Tibial artery (tissue), 4 donors: ENCODE measurements at places on chromosomes 1 and 21.
A peak's percentile ranks its signal among the peaks of the same experiment; 100 is the strongest.

DNA sequence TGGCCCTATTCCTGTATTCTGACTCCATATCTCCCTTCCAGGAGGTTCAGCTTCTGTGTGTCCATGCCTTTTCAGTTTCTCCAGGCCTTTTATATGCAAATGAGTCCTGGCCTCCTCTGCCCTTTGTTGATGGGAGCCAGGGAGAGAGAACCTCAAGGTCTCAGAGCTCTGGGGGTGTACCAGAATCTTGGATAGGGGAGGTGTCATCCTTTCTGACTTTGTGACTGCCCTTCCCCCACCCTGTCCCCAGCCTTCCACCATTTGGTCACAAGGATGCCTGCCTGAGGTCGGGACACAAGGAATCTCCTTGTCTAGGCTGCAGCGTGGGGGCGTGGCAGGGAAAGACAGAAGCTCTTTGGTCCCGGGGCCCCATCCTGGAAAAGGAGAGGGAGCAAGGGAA, 18.6 kb downstream of the LURAP1 start:
- DNase-seq, result no peak

- DNase-seq, result no peak
These were observed 51.7 kb upstream of the AJAP1 start for GRCh38 chr1:4602462-4603294.

- DNase-seq, result no peak
These were observed 9.5 kb downstream of the ERG start for GRCh38 chr21:38488640-38489270.

DNA sequence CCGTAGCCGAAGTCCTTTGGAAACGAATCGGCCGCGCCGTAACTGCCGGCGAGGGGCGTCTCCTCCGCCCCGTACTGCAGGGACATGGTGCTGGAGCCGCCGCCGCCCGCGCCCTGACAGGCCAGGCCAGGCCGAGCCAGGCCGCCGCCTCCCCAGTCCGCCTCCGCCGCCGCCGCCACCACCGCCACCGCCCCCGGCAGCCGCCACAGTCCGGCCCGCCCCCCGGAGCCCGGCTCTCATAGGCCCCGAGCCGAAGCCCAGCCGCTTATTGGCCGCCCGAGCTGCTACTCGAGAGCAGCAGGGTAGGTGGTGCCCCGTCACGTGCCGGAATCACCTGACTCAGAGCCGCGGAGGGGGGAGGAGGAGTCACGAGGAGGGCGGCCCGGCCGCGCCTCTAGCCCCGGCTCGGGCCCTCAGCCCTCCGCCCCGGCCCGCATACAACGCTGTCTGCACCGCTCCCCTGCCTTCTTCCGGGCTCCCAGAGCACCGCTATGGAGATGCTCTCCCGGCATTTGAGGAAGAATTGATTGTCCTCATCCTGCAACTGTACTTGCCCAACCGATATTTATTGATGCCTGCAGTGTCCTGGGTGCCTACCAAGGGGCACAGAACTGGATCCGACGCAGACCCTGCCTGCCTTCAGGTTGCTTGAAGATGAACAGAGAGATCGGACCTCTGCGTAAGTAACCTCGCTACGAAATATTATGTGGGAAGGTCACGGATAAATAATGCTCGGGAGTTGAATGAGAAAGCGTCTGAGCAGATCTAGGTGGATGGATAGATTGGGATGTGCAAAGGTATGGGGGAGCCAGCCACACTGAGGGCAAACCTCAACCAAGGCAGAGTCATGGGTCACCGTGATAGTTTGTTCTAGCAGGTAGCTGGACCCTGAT, at the start of gene RRAGC:
TSS of gene RRAGC (minus strand) at position 212 of the 893 bp plus-strand sequence. CDS start at position 86, 126 bp downstream.
- peak; percentile 100 for DNase-seq

GRCh38 chr1:192969091-192969490, 90.1 kb downstream of the UCHL5 start:
- no peak for DNase-seq

GRCh38 chr1:25503551-25504426, 39.6 kb upstream of the LDLRAP1 start:
- DNase-seq, result no peak

- no peak for DNase-seq
These were observed 742 bp upstream of the HSPA13 start for GRCh38 chr21:14383596-14384180.

- DNase-seq, result peak; percentile 76
These were observed 66.1 kb downstream of the PLXNA2 start for GRCh38 chr1:208178091-208178529.

DNA sequence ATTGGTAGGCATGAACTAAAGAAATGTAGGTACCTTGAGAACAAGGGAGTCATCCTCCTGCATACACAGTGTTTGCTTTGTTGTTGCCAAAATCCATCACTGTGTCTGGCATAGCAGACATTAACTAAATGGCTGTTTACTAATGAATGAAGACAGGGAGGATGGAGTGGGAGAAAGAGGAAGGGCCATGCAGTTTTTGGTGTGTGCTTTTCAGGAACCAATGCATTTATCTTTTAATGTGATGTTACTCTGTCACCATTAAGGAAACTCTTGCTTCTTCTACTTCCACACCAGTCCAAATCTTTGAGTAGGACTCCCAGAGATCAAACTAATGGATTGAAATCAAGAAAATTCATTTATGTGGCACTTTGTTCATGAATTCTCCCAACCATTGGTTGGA, 55.6 kb upstream of the DUSP10 start:
- DNase-seq, result no peak

GRCh38 chr1:6133146-6133895, 46.8 kb downstream of the CHD5 start:
- DNase-seq, result no peak

GRCh38 chr1:38064197-38064903, 17.8 kb upstream of the POU3F1 start:
- DNase-seq, result no peak

- no peak for DNase-seq
These were observed 31.9 kb downstream of the SEC16B start for GRCh38 chr1:177937931-177938330.

GRCh38 chr1:31782421-31783410, 18.6 kb upstream of the ADGRB2 start:
- DNase-seq, result no peak

- DNase-seq, result no peak
These were observed 294.8 kb upstream of the ADAMTS5 start for GRCh38 chr21:27261676-27262075.

GRCh38 chr1:15749399-15750291, 7.3 kb downstream of the TMEM82 start:
- DNase-seq, result peak; percentile 96

DNA sequence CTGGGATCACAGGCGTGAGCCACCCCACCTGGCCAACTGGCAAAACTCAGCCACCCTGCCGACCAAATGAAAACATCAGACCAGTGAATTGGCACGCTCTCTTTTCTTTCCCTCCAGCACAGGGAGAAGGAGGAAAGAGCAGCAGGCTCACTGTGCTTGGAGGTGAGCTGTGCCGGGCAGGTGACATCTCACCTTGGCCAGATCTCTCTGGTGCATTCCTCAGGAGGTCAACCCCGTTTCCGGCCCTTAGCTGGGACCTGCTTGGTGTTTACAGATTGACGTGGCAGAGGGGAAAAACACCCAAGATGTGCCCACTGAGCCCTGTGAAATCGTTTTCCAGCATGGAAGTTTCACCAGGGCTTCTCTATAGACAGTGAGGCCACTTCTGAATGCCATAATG, 45.1 kb downstream of the TMEM51 start:
- DNase-seq, result no peak

DNA sequence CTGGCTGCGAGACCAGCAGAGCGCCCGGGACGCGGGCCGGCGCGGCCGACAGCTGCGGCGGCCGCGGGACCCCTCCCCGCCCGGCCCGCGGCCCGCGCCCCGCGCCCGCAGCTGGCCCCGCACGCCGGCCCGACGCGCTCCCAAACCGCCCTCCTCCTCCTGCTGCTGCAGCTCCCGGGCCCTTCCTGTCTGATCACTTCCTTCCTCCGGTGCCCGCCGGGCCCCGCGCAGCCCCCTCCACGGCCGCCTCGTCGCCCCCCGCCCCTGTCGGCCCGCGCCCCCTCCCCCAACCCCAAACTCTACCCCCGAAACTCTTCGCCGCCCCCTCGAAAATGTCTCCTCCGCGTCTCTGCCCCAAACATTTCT, 594 bp downstream of the LUZP1 start:
- DNase-seq, result peak; percentile 70

DNA sequence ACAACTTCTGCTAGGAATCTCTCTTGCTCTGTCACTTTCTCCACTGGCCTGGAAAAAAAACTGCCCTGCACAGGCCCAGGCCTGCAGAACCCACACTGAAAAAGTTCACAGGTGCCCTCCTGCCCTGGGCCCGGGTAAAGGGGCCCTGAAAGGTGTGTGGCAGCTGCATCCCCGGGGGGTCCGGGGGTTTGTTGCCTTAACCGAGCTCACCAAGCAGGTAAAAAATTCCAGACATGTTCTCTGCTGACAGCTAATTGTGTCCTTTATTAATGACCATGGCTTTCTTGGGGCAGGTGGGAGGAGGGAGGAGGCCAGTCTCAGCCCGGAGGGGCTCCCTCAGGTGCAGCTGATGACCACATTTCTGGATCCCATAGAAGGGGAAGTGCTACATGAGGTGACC, 122.9 kb downstream of the LACTBL1 start:
- no peak for DNase-seq

DNA sequence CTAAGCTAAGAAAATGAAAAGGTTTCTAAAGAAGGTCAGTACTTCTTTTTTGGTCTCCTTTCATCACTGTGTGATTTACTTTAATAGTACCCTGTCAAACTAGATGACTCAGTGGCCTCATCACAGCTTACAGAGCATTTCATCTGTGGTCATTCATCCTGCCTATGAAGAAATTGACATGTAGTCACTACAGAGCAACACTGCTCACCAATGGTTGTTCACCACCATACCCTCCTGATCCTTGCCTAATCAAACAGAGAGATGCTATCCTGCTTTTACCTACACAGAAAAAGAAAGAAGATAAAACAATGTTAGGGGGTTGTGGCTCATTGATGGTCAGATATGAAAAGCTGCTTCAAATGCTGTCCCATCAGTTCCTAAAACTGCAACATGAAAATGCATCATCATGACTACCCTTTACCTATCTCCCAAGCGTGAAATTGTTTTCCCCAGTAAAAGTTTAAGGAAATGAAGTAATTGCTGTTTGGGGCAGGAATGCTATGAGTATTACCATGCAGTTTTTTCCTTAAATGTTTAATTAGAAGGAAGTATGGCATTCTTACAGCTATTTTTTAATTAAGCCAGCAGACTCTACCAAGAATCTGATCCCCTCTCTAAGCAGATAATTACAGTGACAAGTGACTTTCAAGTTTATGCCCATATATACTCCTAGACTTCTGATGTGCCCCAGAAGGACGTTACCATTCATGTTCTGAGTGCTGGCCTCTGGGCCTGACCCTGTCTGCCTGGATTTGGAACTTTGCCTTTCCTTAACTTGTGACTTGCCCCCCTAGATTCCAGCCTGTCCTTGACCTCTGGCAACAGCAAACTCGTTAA, 46.1 kb upstream of the FBXO28 start:
- DNase-seq, result no peak

DNA sequence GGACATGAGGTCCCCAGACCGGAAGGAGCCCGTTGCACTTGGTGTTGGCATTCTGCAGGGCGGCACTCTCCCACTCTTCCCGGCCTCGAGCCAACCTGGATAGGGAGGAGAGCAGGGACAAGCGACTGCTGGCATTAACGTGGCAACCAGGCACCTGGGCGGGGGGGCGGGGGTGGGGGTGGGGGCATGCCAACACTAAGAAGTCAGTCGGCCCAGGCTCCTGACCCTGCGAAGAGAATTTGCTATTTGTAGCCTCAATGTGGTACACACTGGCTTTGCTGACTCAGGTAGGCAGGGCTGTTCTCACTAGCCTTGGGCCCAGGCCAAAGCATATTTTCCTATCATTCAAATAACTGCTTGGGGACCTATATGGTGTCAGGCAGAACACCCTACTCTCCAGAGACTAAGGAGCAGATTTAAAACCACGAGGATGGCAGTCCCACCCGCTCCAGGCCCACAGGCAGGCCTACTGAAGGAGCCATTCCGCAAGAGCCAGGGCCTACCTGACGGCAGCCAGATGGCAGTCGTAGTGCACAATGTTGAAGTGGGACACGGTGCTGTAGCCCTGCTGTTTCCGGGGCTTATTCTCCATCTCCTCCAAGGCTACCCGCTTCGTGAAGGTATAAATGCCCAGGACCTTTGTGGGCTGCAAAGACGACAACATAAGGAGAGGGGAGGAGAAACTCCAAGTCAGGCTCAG, 123.7 kb downstream of the UBR4 start:
- peak; percentile 57 for DNase-seq

DNA sequence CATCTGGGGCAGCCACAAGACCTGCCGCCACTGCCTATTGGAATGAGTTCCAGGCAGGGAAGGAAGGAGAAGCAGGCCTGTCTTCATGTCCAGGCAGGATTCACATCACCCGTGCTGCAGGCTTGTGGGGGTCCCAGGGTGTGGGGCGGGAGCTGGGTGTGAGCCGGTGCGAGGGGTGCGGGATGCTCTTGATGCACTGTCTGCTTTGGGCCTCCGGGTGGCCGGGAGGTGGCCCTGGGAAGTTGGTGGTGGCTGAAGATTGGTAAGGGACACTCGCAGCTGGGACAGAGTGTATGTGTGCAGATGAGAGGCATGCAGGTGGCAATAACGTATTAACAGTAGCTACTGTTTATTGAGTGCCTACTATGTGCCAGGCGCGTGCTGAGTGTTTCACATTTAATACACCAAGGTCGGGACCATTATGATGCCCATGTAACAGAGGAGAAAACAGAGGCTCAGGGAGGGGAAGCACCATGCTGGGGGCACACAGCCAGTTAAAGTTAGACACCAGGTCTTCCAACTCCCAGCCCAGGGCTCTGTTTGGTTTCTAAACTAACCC, 3.3 kb downstream of the CROCC start:
- DNase-seq, result no peak

DNA sequence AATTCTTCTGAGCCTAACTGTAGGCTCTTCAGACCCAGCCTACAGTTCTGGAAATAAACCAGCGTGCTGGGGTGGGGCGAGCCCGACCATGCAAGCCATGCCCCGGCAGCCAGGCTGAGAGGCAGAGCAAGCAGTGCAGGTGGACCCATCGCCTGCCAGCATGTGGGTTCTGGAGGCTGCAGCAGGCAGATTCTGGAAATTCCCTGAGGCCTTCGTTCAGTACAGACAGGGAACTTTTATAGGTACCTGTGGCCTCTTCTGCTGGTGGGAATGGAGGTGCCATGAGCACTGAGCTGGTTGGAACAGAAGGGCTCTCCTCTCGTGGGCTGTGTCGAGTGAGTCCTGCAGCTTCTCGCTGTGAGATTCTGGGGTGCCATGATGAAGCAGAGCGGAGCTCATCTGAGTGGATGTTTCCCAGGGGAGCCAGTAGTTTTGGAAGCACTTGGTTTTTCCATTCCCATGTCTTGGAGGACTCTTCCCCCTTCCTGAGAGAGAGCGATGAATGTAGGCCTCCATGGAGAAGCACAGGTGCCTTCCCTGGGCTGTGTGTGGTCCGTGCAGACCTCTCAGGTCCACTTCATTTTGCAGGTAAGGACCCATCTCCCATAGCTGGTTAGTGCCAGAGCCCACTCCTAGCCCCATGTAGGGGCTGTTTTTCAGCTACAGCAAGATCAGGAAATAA, 94.1 kb downstream of the PCBP3 start:
- no peak for DNase-seq

- no peak for DNase-seq
These were observed 1.4 kb downstream of the ATF3 start for GRCh38 chr1:212609701-212610574.

- DNase-seq, result no peak
These were observed 94.5 kb downstream of the ROR1 start for GRCh38 chr1:63868268-63868781.

GRCh38 chr1:8113262-8114220, 87.4 kb upstream of the ERRFI1 start:
- peak; percentile 61 for DNase-seq

- no peak for DNase-seq
These were observed 21.7 kb downstream of the RNF187 start for GRCh38 chr1:228508840-228509415.
